Activated naive CD4-positive, alpha-beta T cell (primary cell): ENCODE measurements at places on chromosomes 13 and 19.

GRCh38 chr13:93771227-93771626 is 544.6 kb downstream of the GPC6 start:
- no peak for DNase-seq

DNA sequence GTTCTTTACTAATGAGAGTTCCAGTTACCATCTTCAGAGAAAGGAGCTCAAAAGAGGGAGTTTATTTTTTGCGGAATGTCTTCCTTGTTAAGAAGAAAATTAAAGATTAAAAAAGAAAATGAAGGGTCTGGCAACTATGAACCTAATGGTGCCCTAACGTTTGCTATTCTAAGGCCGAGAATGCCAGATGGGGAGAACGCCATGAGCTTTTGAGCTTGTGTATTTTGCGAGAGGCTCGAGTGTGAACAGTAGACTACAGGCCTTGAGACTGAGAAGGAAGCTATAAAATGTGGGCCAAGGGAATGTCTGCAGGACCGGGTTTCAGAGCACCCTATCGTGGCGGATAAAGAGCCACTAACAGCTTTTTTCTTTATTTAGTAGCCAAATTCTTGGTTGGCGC is 6.7 kb downstream of the FGF14 start:
- no peak for DNase-seq

DNA sequence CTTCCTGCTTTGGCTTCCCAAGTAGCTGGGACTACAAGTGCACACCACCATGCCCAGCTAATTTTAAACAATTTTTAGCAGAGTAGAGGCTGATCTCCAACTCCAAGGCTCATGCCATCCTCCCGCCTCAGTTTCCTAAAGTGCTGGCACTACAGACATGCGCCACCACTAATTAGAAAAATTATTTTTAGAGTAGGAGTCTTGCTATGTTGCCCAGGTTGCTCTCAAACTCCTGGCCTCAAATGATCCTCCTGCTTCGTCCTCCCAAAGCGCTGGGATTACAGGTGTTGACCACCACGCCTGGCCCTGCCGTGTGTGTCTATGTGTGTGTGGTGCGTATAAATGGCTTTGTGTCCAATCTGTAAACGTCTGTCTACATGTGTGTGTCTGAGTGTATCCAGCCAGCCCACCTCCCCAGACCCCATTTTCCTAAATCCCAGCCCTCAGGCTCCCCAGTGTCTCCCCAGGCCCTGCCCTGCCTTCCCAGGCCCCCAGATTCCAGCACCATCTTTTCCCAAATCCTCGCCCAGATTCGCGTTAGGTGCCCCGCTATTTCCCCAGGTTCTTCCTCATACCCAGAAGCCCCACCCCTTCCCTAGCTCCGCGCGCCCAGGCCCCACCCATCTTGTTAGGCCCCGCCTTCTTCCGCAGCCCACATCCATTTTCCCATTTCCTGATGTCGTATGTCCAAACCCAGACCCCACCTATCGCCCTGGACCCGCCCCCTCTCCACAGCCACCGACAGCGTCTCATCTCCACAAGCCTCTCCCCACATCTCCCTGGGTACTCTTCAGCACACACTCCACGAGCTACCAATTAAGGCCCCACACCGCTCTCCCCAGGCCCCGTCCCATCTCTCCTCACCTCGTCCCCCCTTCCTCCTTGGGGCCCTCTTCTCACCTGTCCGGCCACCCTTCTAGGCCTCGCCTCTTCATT is 24.9 kb downstream of the SLC8A2 start:
- no peak for DNase-seq

- DNase-seq, result no peak
Observed at GRCh38 chr19:33902802-33903488, 106.3 kb downstream of the KCTD15 start.

- DNase-seq, result no peak
Observed at GRCh38 chr19:29371251-29372090, 154.3 kb upstream of the VSTM2B start.

GRCh38 chr19:56218961-56219360 is 16.9 kb downstream of the ZSCAN5C start:
- no peak for DNase-seq

GRCh38 chr19:55273978-55274707 is 5.8 kb downstream of the HSPBP1 start:
- no peak for DNase-seq
